ENCODE measurements at places on chromosomes 13 and 19. TPM values are rescaled to one million over a fixed set of nuclear protein-coding genes. Genes with fewer than 3 reads are reported as not detected.

ICAM4 gene
- 0.49 TPM for total RNA-seq

FUT2 gene
- total RNA-seq = not detected

BORA gene
- total RNA-seq = 3.2 TPM

SOX1 gene
- total RNA-seq = not detected

IRGC gene
- total RNA-seq = not detected

ZNF649 gene
- total RNA-seq = 9.1 TPM

PABPC3 gene
- under 0.01 TPM for total RNA-seq

Measured in cardiac atrium fibroblast (primary cell).